ENCODE measurements at places on chromosomes 1 and 21. TPM values are rescaled to one million over a fixed set of nuclear protein-coding genes. Genes with fewer than 3 reads are reported as not detected.

LRRC3 gene
- 3.3 TPM for total RNA-seq

GRCh38 chr1:239263801-239264200, 122.6 kb upstream of the CHRM3 start:
- no peak overlapping the region for H3K4me3 ChIP-seq
- H3K27me3 ChIP-seq, result no peaks in the 10 kb centered on the region
- H3K36me3 ChIP-seq, result no peaks in the 10 kb centered on the region

- H3K4me3 ChIP-seq, result no peak overlapping the region
- H3K27me3 ChIP-seq, result no peaks in the 10 kb centered on the region
- H3K4me1 ChIP-seq, result no peaks in the 10 kb centered on the region
- DNase-seq, result no peak
- no peaks in the 10 kb centered on the region for H3K36me3 ChIP-seq
These were observed 27.3 kb upstream of the RCOR3 start for GRCh38 chr1:211231873-211232272.

GRCh38 chr1:221192055-221192454, 312.8 kb downstream of the HLX start:
- H3K27ac ChIP-seq, result no peak overlapping the region
- no peaks in the 10 kb centered on the region for H3K27me3 ChIP-seq
- no peaks in the 10 kb centered on the region for H3K36me3 ChIP-seq
- H3K4me3 ChIP-seq, result no peak overlapping the region
- no peak for DNase-seq

Measured in Panc1 (cell line).